Umbilical cord (tissue), 2 donors: ENCODE measurements at places on chromosomes 1 and 21. TPM values are rescaled to one million over a fixed set of nuclear protein-coding genes. Genes with fewer than 3 reads are reported as not detected.

FAM167B gene
- not detected for total RNA-seq

- DNase-seq: no peak
Measured at GRCh38 chr1:225228871-225229303, 199.0 kb downstream of the LBR start.

- peak; percentile 84 for DNase-seq
Measured at GRCh38 chr1:89987159-89987819, 7.6 kb upstream of the ZNF326 start.

DNA sequence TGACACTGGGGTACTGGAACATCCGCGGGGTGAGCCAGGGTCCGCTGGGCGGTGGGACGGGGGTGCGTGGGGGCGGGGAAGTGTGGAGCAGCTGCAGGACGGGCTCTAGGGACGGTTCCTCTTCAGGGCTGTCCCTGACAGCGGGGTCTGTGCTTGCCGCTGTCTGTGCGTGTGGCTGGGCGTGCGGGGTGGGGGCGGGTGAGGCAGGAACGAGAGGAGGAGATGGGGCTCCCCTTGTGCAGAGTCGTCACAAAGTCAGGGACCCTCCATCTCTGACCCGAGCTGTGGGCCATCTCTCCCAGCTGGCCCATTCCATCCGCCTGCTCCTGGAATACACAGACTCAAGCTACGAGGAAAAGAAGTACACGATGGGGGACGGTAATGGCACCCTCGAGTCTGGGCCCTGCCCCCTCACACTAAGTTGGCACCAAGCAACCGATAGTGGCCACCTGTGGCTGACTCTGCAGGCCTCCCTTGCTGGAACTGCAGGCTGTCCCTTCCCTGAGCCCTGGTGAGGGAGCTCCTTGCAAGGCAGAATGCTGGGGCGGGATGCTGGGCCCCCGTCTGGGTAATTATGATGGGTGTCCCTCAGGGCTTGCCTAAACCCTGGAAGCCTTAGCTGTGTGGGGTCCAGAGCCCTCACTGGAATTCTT lies 392 bp downstream of the GSTM2 start:
- DNase-seq: no peak

DNA sequence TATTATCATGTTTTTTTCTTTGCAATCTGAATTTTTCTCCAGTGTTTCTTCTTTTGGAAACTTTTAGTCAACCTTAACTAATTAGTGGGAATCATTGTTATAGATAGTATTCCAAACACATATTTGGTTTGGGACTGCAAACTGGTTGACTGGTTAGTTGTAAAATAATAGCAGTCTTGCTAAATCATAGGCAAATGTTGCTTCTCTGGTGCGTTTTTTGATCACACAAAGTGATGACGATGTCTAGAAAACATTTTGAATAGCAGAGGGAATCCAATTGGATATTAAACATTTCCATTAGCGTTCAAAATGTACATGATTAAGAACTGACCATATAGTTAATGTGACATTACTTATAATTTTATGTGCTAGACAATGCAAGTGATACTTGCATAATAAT lies 4.5 kb downstream of the DNAJB4 start:
- DNase-seq: no peak

- no peak for DNase-seq
Measured at GRCh38 chr1:210003501-210003900, 65.5 kb downstream of the SYT14 start.

RGS4 gene
- total RNA-seq: 72.0 TPM

GRCh38 chr1:72606216-72606810 lies 324.0 kb upstream of the NEGR1 start:
- no peak for DNase-seq

- DNase-seq: no peak
Measured at GRCh38 chr1:86822459-86822858, 91.5 kb downstream of the SELENOF start.

DNA sequence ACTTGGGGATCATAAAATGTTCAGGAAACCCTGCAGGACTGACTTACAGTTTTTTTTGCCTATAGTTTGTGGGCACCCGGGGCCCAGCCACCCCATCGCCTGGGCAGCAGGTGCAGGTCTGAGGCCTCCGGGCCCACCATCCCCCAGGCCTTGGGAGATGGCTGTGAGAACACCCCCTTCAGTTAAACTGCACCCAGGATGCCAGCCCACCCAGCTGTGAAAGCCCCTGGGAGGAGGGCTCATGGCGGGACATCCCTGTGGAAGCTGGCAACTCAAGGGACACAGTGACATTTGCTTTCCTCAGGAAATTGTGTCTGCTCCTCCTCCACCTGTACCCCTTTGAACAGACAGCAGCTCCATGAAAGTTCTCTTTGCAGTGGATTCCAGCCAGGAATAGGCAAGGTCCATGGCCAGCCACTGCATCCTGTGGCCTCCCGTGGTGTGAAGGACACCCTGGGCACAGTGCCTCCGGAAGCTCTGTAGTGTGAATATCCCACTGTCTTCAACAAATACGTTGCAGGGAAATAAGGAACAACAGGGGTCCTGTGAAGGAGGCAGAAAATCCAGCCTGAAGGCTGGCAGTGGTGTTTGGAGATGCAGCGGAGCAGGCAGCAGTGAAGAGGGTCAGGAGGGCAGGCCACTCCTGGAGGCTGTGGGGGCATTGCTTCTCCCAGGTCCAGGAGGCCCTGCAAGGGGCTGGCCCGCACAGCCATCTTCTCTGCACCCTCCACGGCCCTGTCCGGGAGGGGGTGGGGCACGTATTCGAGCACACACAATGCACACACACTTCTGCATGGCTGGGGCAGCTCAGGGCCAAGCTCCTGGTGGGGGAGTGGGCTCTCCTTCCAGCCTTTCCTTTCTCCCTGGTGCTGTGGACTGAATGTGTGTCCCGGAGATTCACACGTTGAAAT lies 2.1 kb upstream of the OBSCN start:
- DNase-seq: no peak

DNA sequence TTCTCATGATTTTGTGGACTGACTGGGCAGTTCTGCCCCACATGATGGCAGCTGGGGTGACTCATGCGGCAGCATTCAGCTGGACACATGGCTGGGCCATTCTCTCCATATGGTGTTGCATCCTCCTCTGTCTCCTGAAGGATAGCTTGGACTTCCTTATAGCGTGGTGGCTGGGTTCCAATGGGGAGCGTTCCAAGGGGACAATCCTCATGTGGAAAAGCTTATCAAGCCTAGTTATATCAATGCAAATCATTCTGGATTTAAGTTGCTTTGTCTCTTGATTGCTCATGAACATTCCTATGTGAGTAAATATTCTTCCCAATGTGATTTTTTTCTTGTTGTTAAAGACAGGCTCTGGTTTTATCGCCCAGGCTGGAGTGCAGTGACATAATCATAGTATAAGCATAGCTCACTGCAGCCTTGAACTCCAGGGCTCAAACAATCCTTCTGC lies 13.2 kb upstream of the SLC2A1 start:
- DNase-seq: peak; percentile 70

CFAP45 gene
- 13.2 TPM for total RNA-seq

DNA sequence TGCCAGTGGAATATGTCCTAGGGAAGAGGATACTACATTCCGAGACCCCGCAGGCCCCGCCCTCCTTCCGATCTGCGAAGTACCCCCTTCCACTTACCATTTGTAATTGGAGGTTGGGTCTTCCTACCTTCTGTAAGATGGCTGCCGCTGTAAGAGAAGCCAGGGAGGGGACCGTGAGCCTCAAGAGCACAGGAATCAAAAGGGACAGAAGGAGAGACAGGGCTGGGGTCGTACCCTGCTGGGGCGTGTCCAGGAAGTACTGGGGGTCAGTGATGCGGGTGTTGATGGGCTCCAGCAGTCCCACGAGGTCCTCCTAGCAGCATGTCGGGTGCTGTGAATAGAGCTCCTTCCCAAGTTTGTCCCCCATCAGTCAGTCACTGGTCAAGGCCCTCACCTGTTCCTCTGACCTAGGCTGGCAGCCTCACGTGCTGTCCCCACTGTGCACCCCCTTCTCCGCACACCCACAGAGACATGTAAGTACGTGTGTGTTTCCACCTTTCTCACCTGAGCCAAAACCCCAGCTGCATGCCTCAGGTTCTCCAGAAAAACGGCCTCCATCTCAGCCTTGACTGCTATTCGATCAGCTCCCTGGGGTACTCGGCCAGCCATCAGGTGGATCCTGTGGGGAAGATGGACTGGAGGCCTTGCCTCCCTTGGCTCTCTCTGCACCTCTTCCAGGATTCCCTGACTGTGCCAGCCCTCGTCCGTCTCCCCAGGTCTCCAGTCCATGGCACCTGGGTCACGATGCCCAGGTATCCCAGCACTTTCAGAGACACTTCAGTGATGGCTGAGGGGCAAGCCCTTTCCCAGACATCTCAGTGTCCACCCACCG lies 1.8 kb downstream of the HYI start:
- no peak for DNase-seq

SPATA17 gene
- total RNA-seq: 20.9 TPM

GRCh38 chr1:7425771-7426170 lies 345.3 kb upstream of the VAMP3 start:
- no peak for DNase-seq

- DNase-seq: peak; percentile 84
Measured at GRCh38 chr1:51421964-51422363, 91.6 kb upstream of the TTC39A start.

MR1 gene
- total RNA-seq: 11.3 TPM

DNA sequence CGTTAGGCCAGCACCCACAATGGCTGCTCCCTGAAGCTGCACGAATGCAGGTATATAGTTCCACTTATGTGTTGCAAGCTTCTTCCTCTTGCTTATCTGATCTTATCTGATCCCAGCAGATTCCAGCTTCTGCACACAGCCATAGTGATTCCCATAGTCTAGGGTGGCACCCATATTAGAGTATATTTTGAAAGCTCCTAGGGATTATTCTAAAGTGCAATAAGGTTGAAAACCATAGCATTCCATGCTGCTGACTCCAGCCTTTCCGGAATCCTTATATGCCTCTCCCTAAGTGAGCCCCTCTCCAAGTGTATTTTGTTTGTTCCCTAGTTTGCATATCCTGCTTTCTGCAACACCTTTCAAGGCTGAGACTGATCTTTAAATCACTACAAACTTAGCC lies 432.0 kb downstream of the SETD4 start:
- DNase-seq: peak; percentile 8

- no peak for DNase-seq
Measured at GRCh38 chr1:154871374-154871773, 1.3 kb upstream of the KCNN3 start.

DDR2 gene
- total RNA-seq: 69.6 TPM

DNA sequence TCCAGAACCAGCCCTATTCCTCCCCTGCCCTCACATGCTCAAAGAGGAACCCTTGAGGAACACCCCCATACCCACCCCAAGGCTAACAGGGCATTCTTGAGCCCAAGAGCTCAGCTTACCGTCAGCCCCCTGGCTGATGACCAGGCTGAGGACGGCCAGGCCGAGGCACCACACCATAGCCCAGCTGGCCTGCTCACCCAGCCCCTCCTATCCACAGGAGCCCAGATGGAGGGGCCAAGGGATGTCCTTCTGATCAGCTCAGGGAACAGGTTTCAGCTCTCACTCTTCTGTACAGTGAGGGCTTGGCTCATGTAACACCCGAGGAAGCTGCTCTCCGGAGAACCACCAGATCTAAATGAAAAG lies 2.2 kb downstream of the IGSF9 start:
- DNase-seq: no peak

COL11A1 gene
- 373 TPM for total RNA-seq

DNA sequence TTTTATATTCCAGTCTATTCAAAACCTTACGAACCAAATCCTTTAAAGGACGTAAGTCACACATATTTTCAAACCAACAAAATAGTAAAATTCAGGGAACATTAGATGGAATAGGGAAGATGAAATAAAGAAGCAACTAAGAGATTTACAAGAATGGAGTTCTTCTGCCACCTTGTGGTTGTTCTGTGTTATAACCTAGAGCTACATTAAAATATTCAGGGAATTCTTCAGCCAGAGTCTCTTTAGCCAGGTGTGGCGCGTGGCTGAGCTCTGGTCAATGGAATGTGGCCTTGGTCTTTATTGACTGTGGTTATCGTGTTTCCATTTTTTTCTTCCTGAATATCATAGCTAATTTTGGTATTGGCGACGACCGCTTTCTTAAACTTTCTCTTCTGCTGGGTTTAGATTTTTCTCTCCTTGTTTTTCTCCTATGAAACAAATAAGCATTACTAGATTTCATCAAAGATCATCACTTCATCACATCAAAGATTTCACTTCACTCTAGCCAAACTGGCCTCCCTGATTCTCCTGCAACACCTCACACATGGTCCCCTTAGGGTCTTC lies 221.3 kb downstream of the MRPL39 start:
- peak; percentile 70 for DNase-seq

GRCh38 chr1:58864654-58865053 lies 80.8 kb upstream of the JUN start:
- DNase-seq: no peak

- DNase-seq: no peak
Measured at GRCh38 chr1:111219557-111220286, 7.8 kb upstream of the CHI3L2 start.

NGF gene
- 2.4 TPM for total RNA-seq

LENEP gene
- not detected for total RNA-seq

FCRL4 gene
- 5.8 TPM for total RNA-seq

- peak; percentile 83 for DNase-seq
Measured at GRCh38 chr1:59692591-59692990, 122.2 kb upstream of the HOOK1 start.

DNA sequence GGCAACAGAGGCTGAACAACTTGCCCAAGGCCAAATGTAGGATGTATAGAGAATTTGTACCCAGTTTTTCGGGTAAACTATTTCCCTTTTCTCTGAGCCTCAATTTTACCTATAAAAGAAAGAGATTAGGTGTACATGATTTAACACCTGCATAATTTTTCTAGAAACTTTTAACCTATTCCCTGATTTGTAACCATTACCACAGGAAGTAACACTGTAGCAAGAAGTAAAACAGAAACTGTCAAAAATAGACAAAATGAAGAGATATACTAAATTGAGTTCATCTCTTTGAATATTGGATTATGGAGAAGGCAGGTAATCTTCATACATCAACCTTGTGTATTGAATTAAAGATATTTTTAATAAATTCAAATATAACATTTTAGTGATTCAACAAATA lies 136.2 kb downstream of the ZC3H11B start:
- no peak for DNase-seq
